Epithelial cell of esophagus (primary cell): ENCODE measurements at places on chromosomes 7 and 10.

DNA sequence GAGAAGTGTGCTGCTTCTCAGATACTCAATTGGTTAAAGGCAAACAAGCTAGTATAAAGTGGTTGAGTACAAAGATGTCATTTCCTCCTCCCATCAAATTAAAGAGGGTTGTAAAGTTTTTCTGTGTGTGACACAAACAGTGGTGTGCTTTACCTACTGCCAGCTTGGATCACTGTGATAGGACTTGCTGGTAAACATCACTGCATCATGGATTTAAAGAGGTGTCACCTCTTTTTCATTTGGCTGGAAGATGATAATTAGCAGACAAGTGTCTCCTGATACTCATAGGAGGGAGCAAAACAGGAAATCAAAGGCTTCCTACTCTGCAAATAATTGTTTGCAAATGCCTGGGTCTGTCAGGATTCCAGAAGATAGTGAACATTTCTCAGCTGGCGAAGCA, 200.5 kb downstream of the MDFIC start:
- DNase-seq = no peak

GRCh38 chr10:107118866-107119265, 45.6 kb downstream of the SORCS1 start:
- no peak for DNase-seq

DNA sequence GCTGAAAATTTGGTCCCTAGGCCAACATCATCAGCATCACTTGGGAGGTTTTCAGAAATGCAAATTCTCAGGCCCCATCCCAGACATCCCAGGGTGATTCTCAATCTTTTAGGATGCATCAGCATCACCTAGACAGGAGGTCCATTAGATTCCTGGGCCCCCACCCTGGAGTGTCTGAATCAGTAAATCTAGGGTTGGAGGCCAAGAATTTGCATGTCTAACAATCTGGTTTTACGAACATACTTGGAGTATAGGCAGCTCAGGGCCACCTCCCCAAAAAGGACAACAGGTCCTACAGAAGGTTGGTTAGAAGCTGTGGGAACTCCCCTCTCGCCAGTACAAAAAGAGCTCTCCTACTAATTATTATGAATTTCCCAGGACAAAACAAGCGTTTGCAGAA, 15.5 kb downstream of the ZC3HAV1 start:
- DNase-seq = no peak

DNA sequence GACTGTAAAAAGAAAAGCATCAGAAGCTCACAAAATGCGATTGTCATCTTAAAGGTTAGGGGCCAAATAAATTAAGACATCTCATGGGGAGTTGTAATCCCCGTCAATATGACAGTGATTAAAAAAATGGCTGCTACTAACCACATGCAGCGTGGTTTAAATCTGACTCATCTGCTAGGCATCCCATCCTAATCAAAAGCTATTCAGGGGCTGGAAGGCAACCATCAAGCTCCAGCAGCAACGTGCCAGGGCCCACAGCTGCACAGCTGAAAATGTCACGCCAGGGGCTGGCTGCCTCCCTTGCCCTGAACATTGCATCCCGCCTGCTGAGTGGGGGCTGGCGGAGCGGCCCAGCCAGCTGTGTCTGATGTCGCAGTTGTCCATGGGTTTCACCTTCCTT, 66.3 kb upstream of the FRMD4A start:
- DNase-seq = peak; percentile 80
